Transverse colon (tissue), 4 donors: ENCODE measurements at places on chromosomes 11 and 22. TPM values are rescaled to one million over a fixed set of nuclear protein-coding genes. Genes with fewer than 3 reads are reported as not detected.

GSTT2 gene
- total RNA-seq, result 0.41 TPM

LDLRAD3 gene
- 43.2 TPM for total RNA-seq

DNA sequence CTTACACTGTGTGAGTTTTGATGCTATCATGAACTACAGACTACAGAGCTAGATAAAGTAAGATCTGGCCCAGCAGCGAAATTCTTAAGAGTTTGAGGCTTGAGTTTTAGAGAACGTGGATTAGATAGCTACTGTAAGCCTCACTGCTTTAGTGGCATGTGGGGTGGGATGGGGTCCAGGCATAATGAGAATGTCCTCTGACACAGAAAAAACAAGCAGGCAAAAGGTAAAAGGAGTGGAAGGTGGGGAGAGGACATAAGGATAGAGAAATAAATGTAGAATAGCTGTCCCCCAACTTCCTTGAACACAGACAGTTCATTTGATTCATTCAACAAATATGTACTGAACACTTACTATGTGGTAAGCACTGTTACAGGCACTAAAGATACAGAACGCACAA lies 324.5 kb upstream of the PITPNB start:
- H3K27me3 ChIP-seq, result no peaks in the 10 kb centered on the region
- no peaks in the 10 kb centered on the region for H3K36me3 ChIP-seq
- H3K4me3 ChIP-seq, result no peak overlapping the region
- H3K27ac ChIP-seq, result no peak overlapping the region

ZBTB44 gene
- 64.0 TPM for total RNA-seq

DNA sequence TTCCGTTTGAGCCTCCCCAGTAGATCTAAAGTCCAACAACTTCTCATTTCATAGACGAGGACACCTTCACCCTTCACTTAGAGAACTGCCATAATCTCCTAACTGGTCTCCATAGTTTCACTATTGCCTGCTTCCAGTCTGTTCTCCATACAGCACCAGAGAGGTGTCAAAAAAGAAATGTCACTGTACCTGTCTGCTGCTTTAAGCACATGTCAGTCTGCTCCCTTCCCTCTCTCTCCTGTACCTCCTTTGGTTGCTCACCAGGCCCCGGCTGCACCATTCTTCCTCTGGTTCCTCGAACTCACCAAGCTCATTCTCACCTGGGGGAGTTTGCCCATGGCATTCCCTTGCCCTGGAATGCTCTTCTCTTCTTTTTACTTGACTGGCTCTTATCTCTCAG lies 75.8 kb downstream of the NAV2 start:
- H3K4me3 ChIP-seq, result no peak overlapping the region
- H3K27me3 ChIP-seq, result no peaks in the 10 kb centered on the region
- no peak for DNase-seq
- H3K36me3 ChIP-seq, result no peaks in the 10 kb centered on the region
- H3K4me1 ChIP-seq, result peaks cover 13% of the 10 kb centered on the region

DNA sequence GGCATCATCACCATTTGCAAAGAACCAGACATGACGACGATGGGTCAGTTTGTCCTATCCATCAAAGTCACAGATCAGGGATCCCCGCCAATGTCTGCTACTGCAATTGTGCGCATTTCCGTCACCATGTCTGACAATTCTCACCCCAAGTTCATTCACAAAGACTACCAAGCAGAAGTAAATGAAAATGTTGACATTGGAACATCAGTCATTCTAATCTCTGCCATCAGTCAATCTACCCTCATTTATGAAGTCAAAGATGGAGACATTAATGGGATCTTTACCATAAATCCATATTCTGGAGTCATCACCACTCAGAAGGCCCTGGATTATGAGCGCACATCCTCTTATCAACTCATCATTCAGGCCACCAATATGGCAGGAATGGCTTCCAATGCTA lies 171.6 kb upstream of the MTNR1B start:
- no peak overlapping the region for H3K4me3 ChIP-seq
- no peaks in the 10 kb centered on the region for H3K36me3 ChIP-seq
- no peaks in the 10 kb centered on the region for H3K27me3 ChIP-seq
- no peak overlapping the region for H3K27ac ChIP-seq

QSER1 gene
- 28.7 TPM for total RNA-seq

DNA sequence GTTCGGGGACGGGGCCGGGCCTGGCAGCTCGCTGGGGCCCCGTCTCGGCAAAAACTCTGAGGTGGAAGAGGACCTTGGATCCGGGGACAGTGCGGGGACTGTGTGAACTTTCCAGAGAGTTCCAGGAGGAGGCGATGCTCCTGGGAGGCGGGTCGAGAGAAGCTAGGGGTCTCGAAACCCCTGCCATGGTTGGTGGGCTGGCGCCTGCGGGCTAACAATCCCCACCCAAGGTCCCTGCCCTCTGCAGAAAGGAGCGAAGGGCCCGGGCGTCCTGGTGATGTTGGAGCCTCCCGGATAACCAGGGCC lies 4.7 kb upstream of the GRK2 start:
- peaks cover 11% of the 10 kb centered on the region for H3K4me1 ChIP-seq
- no peaks in the 10 kb centered on the region for H3K27me3 ChIP-seq
- peak overlapping the region; percentile 10 for H3K4me3 ChIP-seq
- peaks cover 4% of the 10 kb centered on the region for H3K36me3 ChIP-seq
- H3K27ac ChIP-seq, result no peak overlapping the region

- no peaks in the 10 kb centered on the region for H3K4me1 ChIP-seq
- DNase-seq, result no peak
- H3K27ac ChIP-seq, result no peak overlapping the region
- no peaks in the 10 kb centered on the region for H3K36me3 ChIP-seq
Observed at GRCh38 chr11:113365895-113366294, 21.7 kb upstream of the ANKK1 start.

GRCh38 chr22:30605449-30606110 lies 1.4 kb upstream of the TCN2 start:
- H3K27ac ChIP-seq, result peak overlapping the region; percentile 88
- no peaks in the 10 kb centered on the region for H3K36me3 ChIP-seq
- H3K4me1 ChIP-seq, result peaks cover 47% of the 10 kb centered on the region
- DNase-seq, result peak; percentile 78
- H3K4me3 ChIP-seq, result no peak overlapping the region
- H3K27me3 ChIP-seq, result no peaks in the 10 kb centered on the region

SLC22A8 gene
- total RNA-seq, result not detected

DNA sequence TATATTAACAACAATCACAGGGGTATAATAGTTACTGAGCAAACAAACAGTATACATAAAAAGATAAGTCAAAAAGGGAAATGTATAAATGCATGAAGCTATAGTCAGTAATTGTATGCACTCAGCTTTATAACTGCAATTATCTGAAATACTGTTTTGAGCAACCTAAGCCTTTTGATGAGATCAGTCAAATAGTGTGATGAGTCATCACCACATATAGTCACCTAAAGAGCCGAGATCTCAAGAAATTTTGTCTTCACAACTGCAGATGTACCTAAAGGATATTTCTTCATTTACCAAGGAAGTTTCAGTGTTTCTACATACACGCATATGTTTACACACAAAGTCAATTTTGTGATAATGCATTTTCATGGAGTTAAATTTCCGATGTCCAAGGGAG lies 5.4 kb upstream of the OR51A2 start:
- no peak overlapping the region for H3K4me3 ChIP-seq
- H3K4me1 ChIP-seq, result no peaks in the 10 kb centered on the region
- no peaks in the 10 kb centered on the region for H3K27me3 ChIP-seq
- H3K27ac ChIP-seq, result no peak overlapping the region
- no peak for DNase-seq

SPDYC gene
- total RNA-seq, result not detected

DNA sequence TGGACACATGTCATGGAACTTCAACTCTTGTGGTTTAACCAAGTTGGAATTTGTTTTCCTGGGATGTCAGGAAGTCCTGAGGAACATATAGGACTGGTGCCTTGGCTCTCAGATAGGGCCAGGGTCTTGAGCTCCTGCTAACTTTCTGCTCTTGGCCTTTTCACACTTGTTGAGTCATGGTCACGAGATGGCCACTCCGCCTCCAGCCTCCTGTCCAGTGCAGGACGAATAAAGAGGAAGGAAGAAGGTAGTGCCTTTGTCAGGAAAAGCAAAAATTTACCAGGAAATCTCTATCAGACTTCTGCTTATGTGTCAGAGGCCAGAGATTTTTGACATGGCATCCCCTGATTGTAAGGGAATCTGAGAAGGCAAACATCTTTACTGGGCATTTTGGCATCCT lies 89.1 kb upstream of the ARHGAP20 start:
- H3K4me3 ChIP-seq, result no peak overlapping the region
- H3K36me3 ChIP-seq, result no peaks in the 10 kb centered on the region
- no peaks in the 10 kb centered on the region for H3K27me3 ChIP-seq

FAM111B gene
- 1.7 TPM for total RNA-seq

SPTY2D1 gene
- total RNA-seq, result 18.4 TPM

KCNQ1 gene
- 27.3 TPM for total RNA-seq

GRCh38 chr11:2713094-2713493 lies 13.3 kb upstream of the KCNQ1OT1 start:
- H3K36me3 ChIP-seq, result no peaks in the 10 kb centered on the region
- H3K27ac ChIP-seq, result no peak overlapping the region
- no peak for DNase-seq
- no peaks in the 10 kb centered on the region for H3K27me3 ChIP-seq

DNA sequence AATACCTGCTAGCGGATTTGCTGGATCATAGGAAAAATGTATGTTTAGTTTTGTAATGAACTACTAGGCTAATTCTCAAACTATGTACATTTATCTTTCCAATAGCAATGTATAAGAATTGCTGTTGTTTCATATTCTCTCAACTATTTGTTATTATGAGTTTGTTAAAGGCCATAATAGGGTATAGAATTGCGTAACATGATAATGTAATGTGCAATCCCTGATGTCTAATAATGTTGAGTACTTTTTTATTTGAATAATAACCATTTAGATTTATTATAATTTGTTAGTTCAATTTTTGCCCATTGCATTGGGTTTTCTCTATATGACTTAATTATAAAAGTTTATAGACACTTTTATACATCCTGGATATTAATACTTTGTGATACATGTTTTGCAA lies 801.6 kb downstream of the LUZP2 start:
- H3K27me3 ChIP-seq, result no peaks in the 10 kb centered on the region
- H3K27ac ChIP-seq, result no peak overlapping the region
- H3K4me3 ChIP-seq, result no peak overlapping the region
- no peak for DNase-seq

DNA sequence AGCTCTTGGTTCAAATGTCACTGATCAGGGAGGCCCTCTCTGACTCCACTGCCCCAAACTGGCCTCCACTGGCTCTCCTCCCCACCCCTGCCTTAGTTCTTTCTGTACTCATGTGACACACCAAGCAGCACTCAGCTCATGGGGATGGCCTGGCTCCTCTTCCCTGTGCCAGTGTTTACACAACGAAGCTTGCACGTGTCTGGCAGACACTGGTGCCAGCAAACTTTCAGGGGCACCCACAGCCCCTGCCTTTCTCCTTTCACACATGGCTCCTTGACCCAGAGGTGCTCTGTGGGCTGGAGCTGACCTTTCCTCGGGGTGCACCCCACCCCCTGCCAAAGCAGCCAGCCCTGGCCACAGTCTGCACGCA lies 37.6 kb upstream of the PARVG start:
- H3K4me1 ChIP-seq, result no peaks in the 10 kb centered on the region
- H3K27ac ChIP-seq, result peak overlapping the region; percentile 59
- H3K27me3 ChIP-seq, result no peaks in the 10 kb centered on the region
- peak; percentile 14 for DNase-seq
- H3K4me3 ChIP-seq, result no peak overlapping the region

PATE2 gene
- total RNA-seq, result not detected

DNA sequence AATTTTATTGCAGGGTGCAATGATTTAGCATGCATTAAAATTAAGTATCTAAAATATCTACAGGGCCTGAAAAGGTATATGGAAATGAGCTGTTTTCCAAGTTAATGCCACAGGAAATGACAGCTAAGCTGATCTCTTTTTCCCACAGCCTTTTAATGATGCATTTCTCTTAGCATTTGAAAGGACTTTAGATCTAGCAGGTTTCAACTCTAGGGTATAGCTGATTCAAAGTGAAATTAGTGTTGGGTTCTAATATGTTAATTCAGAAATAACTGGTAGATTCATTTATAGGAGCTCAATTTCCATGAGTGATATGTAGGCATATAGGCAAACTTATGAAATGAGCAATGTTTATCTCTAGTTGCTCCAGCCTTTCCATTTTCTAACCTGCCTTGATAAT lies 274.2 kb downstream of the CASP12 start:
- no peak for DNase-seq
- H3K36me3 ChIP-seq, result no peaks in the 10 kb centered on the region
- no peak overlapping the region for H3K4me3 ChIP-seq
- H3K27me3 ChIP-seq, result no peaks in the 10 kb centered on the region
- no peaks in the 10 kb centered on the region for H3K4me1 ChIP-seq
- no peak overlapping the region for H3K27ac ChIP-seq

DNA sequence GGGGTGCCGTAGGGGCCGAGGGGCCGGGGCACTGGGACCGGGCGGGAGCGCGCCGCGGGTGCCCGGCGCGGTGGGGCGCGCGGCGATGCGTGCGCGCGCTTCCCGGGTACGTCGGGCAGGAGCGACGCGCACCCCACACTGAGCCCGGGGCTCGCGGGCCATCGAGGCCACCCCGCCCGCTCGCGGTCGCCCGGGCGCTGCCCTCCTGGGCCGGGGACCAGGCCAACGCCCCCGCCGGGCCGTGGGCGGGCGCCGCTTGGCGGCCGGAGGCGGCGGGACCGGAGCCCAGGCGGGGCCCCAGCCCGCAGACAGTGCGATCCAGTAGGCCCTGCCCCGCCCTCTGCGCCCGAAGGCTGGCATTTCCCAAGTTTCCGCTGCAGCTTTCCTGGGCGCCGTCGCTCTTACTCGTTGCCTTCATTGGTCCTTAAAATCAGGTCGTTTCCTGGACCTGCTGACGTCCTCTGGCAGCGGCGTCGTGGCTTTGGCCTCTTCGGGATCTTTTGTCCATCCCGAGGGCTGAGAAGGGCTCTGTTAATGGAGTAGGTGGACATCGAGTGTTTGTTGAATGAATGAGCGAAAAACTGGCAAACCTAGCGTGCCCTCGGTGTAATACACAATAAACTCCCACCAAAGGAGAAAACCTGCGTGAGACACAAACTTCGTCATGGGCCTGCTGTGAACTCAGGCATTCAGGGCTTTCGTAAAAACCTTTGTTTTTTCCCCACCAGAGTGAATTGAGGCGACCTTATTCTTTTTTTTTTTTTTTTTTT lies 638 bp downstream of the PARVA start:
- peak overlapping the region; percentile 99 for H3K27ac ChIP-seq
- H3K27me3 ChIP-seq, result no peaks in the 10 kb centered on the region
- H3K4me3 ChIP-seq, result peak overlapping the region; percentile 84
- peak; percentile 86 for DNase-seq

GRCh38 chr11:116702772-116703385 lies 69.9 kb downstream of the BUD13 start:
- peaks cover 7% of the 10 kb centered on the region for H3K27me3 ChIP-seq
- H3K36me3 ChIP-seq, result no peaks in the 10 kb centered on the region
- peaks cover 4% of the 10 kb centered on the region for H3K4me1 ChIP-seq
- H3K27ac ChIP-seq, result no peak overlapping the region
- no peak overlapping the region for H3K4me3 ChIP-seq
- DNase-seq, result no peak
